ENCODE measurements at places on chromosomes 7 and 10.

DNA sequence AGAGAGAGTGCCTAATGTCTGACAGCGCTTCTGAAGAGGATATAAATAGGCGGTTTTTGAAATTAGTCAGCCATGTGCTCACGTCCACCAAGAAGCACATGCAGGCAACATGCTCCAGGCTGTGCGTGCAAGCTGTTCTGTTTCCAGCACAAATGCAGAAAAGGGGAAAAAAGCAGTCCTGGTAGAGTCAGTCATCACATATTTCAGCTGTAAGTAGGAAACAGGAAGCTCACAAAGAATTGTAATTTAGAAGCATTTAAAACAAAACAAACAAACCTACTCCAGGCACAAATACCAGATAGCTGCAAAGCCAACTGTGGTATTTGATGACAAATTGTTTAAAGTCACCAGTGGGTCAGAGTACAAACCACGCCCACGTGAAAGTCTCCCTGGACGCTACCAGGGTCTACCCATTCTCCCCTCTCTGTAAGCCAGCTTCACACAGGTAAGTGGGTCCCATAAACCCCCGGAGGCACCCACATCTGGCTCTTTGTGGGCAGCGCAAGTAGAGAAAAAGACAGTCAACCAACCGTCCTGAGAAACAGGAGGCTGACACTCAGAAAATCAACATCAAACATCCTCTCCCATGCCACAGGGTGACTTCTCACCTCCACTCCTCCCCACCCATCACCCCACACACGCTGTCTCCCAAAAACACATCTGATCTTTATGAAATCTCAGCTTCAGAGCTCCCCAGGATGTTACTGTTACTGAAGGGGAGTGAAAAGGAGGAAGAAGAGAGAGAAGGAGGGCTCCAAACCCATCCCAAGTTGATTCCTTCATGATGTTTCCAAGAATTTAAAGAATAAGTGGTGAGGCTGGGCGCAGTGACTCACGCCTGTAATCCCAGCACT lies 186.4 kb downstream of the FAM107B start:
- DNase-seq = peak; percentile 87

DNA sequence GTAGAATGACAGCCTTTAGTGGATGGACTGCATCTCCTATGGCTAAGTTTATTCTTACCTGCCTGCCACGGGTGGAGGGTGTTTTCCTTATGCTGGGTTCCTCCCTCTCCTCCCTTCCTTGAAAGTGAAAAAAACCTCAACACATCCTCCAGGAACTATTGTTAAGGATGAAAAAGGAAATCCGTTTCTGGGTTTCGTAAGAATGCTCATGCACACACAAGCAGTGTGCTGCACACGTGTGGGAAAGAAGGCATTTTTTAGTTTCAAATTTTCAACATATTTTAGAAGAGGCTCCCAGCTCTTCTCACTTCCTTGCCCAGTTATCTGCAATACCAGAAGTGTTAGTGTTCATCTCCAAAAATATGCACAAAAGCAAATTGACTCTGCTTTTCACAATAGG lies 90.6 kb downstream of the FAM171A1 start:
- DNase-seq = no peak

- DNase-seq = no peak
These were observed 38.8 kb upstream of the SEPTIN7 start for GRCh38 chr7:35761871-35762677.

DNA sequence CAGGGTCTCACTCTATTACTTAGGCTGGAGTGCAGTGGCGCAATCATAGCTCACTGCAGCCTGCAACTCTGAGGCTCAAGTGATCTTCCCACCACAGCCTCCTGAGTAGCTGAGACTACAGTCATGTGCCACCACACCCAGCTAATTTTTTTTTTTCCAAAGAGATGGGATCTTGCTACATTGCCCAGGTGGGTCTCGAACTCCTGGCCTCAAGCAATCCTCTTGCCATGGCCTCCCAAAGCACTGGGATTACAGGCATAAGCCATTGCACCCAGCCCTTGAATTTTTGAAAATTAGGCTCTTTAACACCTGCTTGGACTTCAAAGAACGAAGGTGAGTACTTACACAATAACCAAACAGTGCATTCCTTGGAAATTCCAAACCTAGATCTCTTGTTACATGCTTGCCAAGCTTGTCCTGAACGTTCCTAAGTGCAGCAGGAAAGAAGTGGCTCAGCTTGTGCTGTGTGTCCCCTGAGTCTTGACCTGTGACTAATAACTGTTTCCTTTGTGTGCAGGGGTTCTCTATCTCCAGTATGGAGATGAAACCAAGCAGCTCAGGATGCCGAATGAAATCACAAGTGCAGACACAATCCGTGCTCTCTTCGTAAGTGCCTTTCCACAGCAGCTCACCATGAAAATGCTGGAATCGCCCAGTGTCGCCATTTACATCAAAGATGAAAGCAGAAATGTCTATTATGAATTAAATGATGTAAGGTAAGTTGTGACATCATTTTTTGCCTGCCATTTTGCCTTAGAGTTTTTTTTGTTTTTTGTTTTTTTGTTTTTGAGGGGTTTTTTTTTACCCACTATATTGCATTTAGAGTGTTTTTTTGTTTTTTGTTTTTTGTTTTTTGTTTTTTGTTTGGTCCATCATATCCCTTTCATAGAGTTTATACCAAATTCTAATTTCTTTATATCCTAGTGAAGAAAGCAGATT lies 223.8 kb downstream of the KIAA1217 start:
- DNase-seq = peak; percentile 6

- no peak for DNase-seq
These were observed 37.1 kb upstream of the GNAT3 start for GRCh38 chr7:80548840-80549530.

GRCh38 chr10:106557951-106558733 lies 606.4 kb downstream of the SORCS1 start:
- no peak for DNase-seq

GRCh38 chr7:147012666-147013065 lies 896.1 kb downstream of the CNTNAP2 start:
- no peak for DNase-seq

GRCh38 chr7:43164757-43165156 lies 52.3 kb downstream of the HECW1 start:
- DNase-seq = peak; percentile 12

- DNase-seq = peak; percentile 91
These were observed 47.7 kb upstream of the FGL2 start for GRCh38 chr7:77247206-77247850.

DNA sequence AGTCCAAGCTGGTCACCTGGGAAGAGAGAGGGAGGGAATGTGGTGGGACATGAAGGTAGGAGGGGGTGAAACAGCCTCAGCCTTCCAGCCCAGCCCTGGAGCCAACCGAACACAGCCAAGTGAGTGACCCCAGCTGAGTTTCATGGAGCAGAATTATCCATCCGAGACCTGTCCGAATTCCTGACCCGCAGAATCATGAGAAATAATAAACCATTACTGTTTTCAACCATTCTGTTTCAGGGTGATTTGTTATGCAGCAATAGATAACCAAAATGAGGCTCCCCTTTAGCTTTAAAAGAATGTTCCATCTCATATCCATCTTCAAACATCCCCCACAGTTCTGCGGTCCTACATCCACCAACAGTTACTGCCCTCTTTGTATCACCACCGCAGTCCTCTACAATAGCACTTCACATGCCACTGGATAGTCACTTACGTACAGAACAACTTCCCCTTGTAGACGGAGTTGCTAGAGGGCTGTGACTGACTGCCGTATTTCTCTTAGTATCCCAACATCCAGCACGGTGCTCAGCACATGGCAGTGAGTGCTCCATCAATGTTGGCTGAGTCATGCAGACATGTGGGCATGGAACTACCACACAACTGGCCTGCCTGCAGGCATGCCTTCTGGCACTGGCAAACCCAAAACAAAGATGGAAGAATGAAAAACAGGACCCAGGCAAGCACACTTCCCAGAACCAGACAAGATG lies 18.5 kb downstream of the KIAA1549 start:
- no peak for DNase-seq

GRCh38 chr10:70536196-70536861 lies 57.8 kb downstream of the PALD1 start:
- DNase-seq = no peak

GRCh38 chr10:117830205-117830604 lies 216.5 kb downstream of the RAB11FIP2 start:
- DNase-seq = no peak

- DNase-seq = peak; percentile 0
These were observed 114.0 kb upstream of the CNTNAP2 start for GRCh38 chr7:146002431-146003078.

- no peak for DNase-seq
These were observed 17.6 kb upstream of the C10orf105 start for GRCh38 chr10:71737001-71737833.

- DNase-seq = no peak
These were observed 87.1 kb downstream of the ITGA8 start for GRCh38 chr10:15632456-15633091.

GRCh38 chr10:25683344-25683743 lies 250.7 kb upstream of the MYO3A start:
- DNase-seq = no peak

- no peak for DNase-seq
These were observed 7.8 kb downstream of the RPS24 start for GRCh38 chr10:78041170-78042057.

DNA sequence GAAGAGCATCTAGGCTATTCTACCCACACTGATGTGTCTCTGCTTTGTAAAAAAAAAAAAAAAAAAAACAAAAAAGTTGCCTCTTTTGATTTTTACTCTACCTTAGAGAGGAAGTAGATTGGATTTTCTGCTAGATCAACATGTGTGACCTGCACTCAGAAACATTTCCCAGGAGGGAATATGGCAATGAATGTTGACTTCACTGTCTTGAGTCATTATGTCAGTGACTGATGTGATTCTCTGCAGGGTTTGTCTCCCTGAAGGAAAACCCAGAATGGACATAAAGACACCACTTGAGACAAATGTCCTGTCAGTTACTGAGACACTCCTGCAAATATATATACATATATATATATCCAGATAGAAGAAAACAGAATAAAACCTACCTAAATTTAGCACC lies 370.3 kb downstream of the BMPER start:
- no peak for DNase-seq

DNA sequence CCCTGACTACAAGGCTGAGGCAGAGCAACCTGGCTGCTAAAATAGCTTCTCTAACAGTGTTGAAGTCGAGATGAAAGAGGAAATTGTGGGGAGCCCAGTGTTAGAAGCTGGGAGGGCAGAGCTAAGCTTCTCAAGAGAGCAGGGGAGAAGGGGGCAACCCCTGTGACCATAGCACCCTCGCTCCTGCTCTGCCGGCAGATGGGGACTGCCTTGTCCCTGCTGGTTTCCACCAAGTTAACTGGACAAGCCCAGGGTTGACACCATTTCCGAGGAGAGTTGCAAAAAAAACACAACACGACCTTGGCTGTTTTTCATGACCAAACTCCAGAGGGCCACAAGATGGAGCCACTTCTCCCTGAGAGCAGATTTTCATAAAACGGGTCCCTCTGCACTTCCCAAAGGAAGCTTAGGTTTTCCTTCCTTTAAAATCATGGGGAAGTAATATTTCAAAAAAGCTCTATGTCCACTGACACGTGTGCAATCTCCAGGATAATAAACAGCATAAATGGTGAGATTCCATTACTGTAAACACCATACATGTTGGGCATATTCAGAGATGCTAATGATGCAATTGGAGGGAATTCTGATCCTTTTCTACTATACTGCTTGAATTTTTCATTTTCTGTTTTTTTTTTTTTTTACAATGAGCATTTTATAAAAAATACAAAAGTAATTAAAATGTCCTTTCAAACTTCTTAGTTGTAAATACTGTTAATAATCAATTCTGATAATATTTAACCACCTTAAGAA lies 140.4 kb downstream of the PIP4K2A start:
- DNase-seq = no peak

DNA sequence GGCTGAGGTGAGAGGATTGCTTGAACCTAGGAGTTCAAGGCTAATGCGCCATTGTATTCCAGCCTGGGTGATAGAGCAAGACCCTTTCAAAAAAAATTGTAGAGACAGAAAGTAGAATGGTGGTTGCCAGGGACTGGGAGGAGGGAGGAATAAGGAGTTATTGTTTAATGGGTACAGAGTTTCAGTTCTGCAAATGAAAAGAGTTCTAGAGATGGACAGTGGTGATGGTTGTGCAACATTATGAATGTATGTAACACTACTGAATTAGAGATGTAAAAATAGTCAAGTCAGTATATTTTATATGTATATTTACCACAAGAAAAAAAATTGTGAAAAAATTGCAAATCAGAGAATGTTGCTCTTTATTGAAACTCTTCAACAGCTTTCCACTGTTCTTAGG lies 266.5 kb upstream of the NPY start:
- DNase-seq = no peak

DNA sequence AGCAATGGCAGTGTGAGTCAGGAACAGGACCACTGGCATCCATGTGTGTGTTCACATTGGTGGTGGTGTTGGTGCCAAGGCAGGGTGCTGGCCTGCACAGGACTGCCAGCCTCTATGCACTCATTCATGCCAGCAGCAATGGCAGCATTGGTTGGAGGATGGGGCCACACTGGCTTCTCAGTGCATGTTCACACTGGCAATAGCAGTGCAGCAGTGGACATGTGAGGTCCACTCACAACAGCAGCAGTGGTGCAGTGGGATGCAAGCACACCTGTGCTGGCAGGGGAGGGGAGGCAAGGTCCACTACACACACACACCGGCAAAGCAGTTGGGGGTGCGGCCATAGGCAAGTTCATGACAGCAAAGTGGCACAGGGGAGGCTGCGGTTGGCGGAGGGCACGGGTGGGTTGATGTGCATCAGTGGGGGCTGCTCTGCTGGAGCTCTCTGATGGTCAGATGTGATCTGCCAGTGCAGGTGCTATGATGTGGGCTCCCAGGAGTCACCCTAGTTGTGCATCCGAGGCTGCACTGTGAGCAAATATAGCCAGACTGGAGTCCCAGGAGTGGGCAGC lies 57.8 kb upstream of the TNKS2 start:
- no peak for DNase-seq

DNA sequence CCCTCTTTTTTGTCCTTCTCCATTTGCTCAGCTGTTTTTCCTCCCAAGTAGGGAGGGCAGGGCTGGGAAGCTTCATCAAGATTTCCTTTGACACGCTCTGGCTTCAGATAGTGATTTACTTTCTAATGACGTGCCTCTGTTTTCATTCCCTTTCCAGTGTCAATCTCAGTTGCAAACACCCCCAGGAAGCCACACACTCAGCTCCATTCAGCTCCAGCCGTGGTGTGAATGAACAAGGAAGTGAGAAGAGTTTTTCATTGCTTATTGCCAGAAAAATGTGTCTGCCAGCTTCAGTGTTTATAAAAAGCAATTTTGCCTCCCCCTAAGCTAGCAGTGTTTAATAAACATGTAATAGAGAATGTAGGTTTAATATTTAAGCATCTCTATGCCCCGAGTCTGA lies 108.7 kb upstream of the DPP6 start:
- no peak for DNase-seq

- peak; percentile 48 for DNase-seq
These were observed 62.8 kb upstream of the CUX1 start for GRCh38 chr7:101754424-101755159.
